ENCODE measurements at places on chromosomes 5 and 9. TPM values are rescaled to one million over a fixed set of nuclear protein-coding genes. Genes with fewer than 3 reads are reported as not detected.

The PAEP gene
- not detected for total RNA-seq

DNA sequence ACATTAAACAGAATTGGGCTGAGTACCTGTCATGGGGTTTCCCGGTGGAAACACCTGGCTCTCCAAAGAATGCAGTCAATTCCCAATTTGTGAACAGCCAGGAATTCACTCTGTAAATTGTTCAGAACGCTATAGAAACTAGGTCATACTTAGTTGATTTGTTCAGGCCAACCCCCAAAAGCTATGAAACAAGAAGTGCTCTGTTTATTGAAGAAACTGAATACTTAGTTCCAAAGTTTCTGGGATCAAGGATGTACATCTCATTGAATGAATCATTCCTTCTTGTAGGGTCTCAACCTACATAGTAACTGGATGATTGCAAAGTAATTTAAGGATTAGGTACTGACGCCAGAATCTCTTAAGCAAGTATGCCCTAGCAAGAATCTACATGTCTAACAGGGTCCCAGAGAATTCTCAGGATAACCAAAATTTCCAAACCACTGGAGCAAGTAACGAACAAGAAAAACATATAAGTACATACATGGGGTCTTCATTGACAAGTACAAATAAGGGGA, 659 bp upstream of the TUSC1 start:
- H3K27ac ChIP-seq = no peak overlapping the region
- H3K36me3 ChIP-seq = no peaks in the 10 kb centered on the region

The PPP2R2B gene
- 0.29 TPM for total RNA-seq

DNA sequence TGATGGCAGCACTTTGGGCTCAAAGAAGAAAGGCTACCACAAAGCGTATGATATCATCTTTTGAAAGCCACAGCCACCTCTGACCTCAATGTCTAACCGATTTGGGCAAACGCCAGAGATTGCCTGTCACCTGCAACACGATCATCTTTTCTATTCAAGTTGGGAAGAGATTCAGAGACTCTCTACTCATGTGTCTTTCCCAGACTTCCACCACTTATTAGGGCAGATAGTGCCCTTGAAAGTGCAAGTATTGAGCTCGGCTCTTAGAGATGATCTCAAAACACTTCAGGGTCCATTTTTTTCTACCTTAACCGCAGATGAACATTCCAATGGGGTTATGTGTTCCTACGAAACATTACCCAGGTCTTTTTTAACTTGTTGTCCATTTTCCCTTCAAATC, 213.7 kb downstream of the DRD1 start:
- H3K4me1 ChIP-seq = no peaks in the 10 kb centered on the region
- H3K36me3 ChIP-seq = no peaks in the 10 kb centered on the region
- H3K4me3 ChIP-seq = no peak overlapping the region
- no peak for DNase-seq
- no peaks in the 10 kb centered on the region for H3K27me3 ChIP-seq

The ENTREP1 gene
- total RNA-seq = 7.6 TPM

DNA sequence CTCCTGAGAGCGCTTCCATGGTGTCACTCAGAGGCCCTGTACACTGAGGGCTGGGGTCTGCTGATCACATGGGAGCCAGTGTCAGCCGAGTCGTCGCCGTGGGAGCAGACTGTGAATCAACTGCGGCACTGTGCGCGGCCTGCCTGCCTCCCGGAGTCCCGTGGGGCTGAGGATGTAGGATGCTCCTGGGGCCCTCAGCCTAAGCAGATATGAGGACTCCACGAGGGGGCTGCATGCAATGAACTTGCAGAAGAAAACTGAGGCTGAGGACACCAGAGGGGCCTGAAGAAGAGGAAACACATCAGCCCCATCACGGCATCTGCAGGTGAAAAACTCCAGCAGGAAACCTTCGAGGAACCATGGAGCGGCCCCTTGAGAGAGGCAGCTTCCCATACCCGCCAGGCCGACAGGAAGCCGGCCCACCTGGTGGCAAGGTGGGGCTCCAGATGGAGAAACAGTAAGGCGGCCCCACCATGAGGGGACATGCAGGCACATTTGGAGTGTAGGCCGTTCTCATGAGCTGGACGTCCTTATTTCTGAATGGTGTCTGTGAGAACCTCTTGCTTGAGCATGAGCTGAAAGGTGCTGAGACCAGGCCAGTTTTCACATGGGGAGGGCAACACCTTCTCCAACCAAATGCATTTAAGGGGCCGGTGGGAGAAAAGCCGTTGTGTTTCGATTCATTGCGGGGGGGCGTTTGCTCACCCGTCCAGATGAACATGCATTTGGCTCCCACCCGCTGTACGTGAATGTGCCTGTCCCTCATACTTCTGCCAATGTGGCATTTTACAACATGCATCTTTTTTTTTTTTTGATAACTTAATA, 35.2 kb upstream of the ADAMTS2 start:
- DNase-seq = no peak
- H3K27me3 ChIP-seq = no peaks in the 10 kb centered on the region
- H3K4me3 ChIP-seq = no peak overlapping the region
- no peak overlapping the region for H3K27ac ChIP-seq
- no peaks in the 10 kb centered on the region for H3K4me1 ChIP-seq

DNA sequence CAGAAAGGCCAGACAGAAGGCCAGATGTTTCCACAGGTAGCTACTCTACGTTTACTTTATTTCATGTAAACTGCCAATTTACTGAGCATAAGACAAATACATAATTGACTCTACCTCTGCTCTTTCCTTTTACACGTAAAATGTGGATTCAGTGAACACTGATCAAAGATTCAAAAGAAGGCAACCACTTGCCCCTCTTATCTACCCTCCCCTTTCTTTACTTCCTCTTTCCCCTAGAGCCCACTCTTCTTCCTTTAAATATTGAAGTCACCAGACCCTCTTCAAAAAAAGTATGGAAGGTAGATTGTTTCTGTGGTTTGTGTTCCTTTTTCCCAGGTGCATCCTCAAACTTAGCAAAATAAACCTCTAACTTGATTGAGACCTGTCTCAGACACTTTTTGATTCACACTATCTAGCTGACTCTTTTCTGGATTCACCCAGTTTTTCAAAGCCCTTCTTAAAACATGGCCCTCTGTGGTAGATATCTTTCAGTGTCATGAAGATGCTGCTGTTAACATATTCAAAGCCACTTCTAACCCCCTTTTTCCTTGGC, 6.7 kb downstream of the FAM114A2 start:
- H3K27ac ChIP-seq = no peak overlapping the region
- DNase-seq = no peak
- H3K4me3 ChIP-seq = no peak overlapping the region
- no peaks in the 10 kb centered on the region for H3K4me1 ChIP-seq
- no peaks in the 10 kb centered on the region for H3K27me3 ChIP-seq

DNA sequence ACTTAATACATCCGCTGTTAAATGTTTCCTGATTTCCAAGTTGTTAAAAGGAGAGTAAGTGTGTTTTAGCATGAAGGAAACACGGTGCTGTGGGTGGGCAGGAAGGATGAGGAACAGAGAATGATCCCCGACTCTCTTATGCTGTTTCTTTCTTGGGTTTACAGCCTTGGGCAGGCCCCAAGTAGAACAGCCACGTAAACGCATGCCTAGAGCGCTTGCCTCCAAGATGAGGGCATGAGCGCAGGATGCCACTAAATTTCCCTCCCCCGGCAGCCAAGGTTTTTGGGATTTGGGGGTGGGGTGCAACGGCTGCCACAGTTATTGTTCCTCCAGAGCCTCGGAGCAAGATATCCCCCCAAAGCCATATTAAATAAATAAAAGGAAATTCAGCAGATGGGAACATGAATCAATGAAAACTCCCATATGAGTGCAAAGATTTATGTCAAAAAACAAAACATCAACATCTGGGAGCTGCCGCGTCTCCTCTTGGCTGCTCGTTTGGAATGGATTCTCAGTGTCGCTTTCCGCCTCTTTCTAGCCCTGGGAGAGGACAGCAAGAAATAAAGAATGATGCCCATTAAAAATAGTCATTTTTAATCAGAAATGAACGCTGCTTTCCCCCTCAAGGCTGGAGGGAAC, 10.0 kb upstream of the DELE1 start:
- H3K36me3 ChIP-seq = no peaks in the 10 kb centered on the region
- DNase-seq = peak; percentile 20
- H3K27ac ChIP-seq = peak overlapping the region; percentile 27
- no peaks in the 10 kb centered on the region for H3K27me3 ChIP-seq

The DELE1 gene
- 98.6 TPM for total RNA-seq

The PCDHGB4 gene
- 0.29 TPM for total RNA-seq

- H3K27ac ChIP-seq = peak overlapping the region; percentile 57
- no peaks in the 10 kb centered on the region for H3K36me3 ChIP-seq
- H3K4me1 ChIP-seq = peaks cover 65% of the 10 kb centered on the region
- no peaks in the 10 kb centered on the region for H3K27me3 ChIP-seq
- H3K4me3 ChIP-seq = no peak overlapping the region
- DNase-seq = no peak
These were observed 19.4 kb upstream of the NOTCH1 start for GRCh38 chr9:136565086-136565714.

DNA sequence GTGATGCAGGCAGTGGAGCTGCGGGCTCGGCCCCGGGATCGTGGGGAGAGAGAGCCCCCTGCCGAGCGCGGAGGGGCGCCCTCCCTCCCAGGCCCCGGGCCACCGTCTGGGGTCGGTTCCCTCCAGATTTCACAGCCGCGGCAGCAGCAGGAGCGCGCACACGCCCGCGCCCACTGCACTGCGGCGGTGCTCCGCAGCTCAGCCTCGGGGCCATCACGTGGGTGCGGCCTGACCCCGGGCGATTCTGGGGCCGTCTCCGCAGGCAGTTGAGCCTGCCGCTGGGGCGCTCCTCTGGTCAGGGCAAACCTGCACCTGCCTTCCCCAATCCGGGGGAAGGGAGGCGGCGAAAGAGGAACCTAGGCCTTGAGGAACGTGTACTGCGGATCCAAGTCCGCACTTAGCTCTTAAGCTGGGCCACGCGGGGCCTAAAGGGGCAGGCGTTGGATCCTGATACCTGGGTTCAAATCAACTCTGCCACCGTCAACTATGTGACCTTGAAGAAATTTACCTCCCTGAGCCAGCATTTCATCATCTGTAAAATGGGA, 9.4 kb upstream of the DELE1 start:
- H3K27ac ChIP-seq = no peak overlapping the region
- peak overlapping the region; percentile 37 for H3K4me3 ChIP-seq
- peaks cover 12% of the 10 kb centered on the region for H3K4me1 ChIP-seq
- peak; percentile 46 for DNase-seq
- H3K27me3 ChIP-seq = no peaks in the 10 kb centered on the region

DNA sequence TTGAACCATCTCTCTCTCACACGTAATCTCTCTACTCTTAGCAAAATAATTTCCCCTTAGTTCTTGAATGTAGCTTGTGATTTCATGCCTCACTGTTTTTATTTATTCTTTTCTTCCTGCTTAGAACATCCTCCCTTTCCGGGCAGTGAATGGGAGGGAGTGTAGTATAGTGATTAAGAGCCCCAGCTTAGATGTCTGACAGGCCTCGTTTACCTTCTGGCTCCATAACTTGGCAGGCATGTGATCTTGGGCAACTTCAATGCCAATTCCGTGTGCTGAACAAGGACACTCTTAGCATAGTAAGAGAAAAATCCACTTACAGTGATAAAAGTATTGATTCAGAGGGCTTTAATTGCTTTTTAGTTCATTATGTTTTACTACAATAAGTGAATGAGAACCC, 96.3 kb upstream of the TNPO1 start:
- no peak for DNase-seq
- H3K4me3 ChIP-seq = no peak overlapping the region
- no peaks in the 10 kb centered on the region for H3K36me3 ChIP-seq
- H3K27ac ChIP-seq = no peak overlapping the region

The PCDHGB7 gene
- total RNA-seq = 5.9 TPM

DNA sequence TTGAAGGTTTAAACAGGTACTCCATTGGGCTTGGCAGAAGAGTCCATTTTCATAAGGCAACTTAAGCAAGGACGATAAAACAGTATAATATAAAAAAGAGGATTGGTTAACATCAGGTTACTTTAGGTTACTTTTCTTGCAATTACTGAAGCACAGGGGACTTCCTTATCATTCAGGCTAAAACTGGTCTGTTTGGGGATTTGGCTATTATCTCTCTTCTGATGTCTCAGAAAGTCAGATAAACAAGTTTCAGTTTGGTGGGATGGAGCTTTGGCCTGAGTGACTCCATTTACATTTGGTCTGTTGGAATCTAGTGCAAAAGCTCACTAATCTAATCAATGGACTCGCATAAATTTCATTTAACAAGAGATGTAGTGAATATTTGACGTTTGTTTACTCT, 8.0 kb downstream of the GAPT start:
- H3K4me1 ChIP-seq = no peaks in the 10 kb centered on the region
- H3K27ac ChIP-seq = no peak overlapping the region
- H3K4me3 ChIP-seq = no peak overlapping the region
- no peak for DNase-seq

GRCh38 chr5:138330813-138331448, 673 bp downstream of the CDC25C start:
- H3K27ac ChIP-seq = no peak overlapping the region
- H3K36me3 ChIP-seq = no peaks in the 10 kb centered on the region
- peak overlapping the region; percentile 56 for H3K4me3 ChIP-seq
- no peak for DNase-seq
- peaks cover 24% of the 10 kb centered on the region for H3K4me1 ChIP-seq

DNA sequence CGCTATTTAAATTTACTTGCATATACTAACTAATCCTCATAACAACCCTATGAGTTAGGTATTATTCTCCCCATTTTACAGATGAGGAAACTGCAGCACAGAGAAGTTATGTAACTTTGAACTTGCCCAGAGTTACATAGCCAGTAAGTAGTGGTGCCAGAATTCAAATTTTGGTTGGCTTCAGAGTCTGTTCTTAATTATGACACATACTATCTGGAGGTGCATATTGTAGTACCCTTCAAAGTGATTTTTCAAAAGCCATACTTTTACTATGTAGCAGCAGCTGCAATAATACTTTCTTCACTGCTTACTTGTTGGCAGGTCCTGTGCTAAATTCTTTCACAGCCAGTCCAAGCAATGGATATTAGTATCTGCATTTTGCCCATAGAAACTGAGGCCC, 16.4 kb downstream of the MAN2A1 start:
- no peak overlapping the region for H3K27ac ChIP-seq
- no peak for DNase-seq
- H3K36me3 ChIP-seq = no peaks in the 10 kb centered on the region

DNA sequence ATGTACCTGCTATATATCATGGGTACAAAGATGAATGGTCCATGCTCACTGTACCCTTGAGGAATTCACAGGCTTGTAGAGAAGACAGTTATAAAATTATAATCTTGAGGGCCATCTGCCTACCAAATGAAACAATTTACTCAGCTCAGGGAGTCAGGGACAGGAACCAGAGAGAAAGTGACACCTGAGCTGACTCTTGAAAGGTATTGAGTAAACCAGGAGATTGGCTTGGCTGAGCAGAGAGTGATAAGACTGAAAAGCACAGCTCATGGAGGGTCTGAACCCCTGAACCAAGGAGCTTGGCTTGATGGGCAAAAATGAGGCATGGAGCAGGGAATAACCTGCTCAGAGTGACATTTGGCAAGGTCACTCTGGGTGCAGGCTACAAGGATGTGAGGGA, 147.3 kb downstream of the FAM114A2 start:
- DNase-seq = no peak
- no peak overlapping the region for H3K27ac ChIP-seq
- no peaks in the 10 kb centered on the region for H3K4me1 ChIP-seq
- no peaks in the 10 kb centered on the region for H3K36me3 ChIP-seq

All from stomach (tissue), 19 donors.